Stimulated activated CD8-positive, alpha-beta memory T cell treated with anti-CD3 and anti-CD28 coated beads, Interleukin-4, amount 100 ng/mL, for 1 hour (primary cell): ENCODE measurements at places on chromosomes 5 and 9.

GRCh38 chr9:110141227-110141793, 66.6 kb downstream of the C9orf152 start:
- no peak for DNase-seq

GRCh38 chr5:58187432-58188261, 272.2 kb downstream of the PLK2 start:
- DNase-seq: no peak

- DNase-seq: no peak
Observed at GRCh38 chr9:75054368-75055001, 26.4 kb upstream of the CARNMT1 start.

DNA sequence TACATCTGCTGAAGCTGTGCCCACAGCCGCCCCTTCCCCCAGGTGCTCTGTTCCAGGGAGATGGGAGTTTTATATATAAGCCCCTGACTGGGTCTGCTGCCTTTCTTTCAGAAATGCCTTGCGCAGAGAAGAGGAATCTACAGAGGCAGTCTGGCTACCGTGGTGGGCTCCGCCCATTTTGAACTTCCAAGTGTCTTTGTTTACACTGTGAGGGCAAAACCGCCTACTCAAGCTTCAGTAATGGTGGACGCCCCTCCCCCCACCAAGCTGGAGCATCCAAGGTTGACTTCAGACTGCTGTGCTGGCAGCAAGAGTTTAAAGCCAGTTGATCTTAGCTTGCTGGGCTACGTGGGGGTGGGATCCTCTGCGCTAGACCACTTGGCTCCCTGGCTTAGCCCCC, 41.3 kb downstream of the RANBP17 start:
- DNase-seq: no peak

- DNase-seq: no peak
Observed at GRCh38 chr9:71243951-71244350, 122.5 kb upstream of the TRPM3 start.

DNA sequence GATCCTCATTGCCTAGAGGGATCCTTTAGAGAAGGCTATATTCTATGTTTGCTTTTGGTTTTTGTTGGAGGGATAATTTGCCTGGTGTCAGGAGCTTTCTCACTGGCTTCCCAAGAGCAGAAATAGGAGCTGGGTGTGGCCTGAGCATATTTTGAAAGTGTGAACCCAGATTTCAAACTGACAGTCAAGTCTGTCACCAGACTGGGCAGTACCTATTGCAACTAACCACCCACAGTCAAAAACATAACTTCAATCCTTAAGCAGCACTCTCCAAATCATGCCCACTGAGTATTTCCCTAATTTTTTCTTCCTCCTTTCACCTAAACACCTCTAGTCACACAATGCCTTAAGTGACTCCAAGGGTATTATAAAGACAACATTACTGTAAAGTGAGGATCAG, 278.4 kb downstream of the EBF1 start:
- no peak for DNase-seq

DNA sequence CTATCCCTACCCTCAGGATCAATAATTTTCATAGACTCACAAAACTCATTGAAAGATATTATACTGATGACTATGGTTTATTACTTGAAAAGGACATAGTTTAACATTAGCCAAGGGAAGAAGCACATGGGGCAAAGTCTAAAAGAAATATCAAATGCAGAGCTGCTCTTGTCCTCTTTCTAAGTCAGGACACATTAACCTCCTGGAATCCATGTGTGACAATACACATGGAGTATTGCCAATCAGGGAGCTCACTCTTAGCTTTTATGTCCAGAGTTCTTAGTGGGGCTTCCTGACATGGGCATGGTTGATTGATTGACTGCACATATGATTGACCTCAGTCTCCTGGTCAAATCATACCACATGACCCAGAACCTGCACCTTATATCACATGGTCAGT, 165.5 kb upstream of the COX7C start:
- no peak for DNase-seq

DNA sequence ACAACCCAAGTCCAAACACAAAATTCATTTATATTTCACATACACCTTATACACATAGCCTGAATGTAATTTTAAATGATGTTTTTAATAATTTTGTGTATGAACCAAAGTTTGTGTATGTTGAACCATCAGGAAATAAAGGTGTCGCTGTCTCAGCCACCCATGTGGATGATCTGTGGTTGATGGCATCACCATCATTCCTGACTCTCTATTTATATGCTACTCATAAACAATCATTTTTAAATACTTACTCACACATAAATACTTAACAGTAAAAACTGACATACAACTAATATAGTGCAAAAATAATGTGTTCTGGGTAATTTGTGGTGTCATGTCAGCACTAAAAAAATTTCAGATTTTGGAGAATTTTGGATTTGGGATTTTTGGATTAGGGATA, 38.4 kb downstream of the SMC5 start:
- DNase-seq: no peak

- no peak for DNase-seq
Observed at GRCh38 chr5:81241961-81242648, 9.0 kb downstream of the CKMT2 start.

DNA sequence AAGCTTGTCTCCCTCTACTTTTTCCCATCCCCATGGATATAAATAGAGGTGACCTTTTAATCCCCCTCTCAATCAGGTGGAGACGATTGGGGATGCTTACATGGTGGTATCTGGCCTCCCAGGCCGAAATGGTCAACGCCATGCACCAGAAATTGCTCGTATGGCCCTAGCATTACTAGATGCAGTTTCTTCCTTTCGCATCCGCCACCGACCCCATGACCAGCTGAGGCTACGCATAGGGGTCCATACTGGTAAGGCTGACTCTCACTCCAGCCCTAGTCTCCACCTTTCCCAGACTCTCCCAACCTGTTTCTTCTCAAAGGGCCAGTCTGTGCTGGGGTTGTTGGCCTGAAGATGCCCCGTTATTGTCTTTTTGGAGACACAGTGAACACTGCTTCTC, 3.6 kb downstream of the SPAG8 start:
- no peak for DNase-seq

- no peak for DNase-seq
Observed at GRCh38 chr9:127180457-127181314, 58.3 kb upstream of the ANGPTL2 start.

DNA sequence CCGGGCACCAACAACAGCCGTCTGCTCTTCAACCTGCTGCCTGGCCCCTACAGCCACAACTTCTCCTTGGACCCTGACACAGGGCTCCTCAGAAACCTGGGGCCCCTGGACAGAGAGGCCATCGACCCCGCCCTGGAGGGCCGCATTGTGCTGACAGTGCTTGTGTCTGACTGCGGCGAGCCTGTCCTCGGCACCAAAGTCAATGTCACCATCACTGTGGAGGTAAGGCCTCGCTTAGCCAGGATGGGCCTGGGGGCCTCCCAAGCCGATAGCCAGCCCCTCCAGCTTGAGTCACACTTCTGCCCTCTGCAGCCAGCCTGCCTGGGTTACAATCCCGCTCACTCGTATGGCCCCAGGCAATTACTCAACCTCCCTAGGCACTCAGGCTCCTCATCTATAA, 28.6 kb downstream of the GPRIN1 start:
- no peak for DNase-seq

DNA sequence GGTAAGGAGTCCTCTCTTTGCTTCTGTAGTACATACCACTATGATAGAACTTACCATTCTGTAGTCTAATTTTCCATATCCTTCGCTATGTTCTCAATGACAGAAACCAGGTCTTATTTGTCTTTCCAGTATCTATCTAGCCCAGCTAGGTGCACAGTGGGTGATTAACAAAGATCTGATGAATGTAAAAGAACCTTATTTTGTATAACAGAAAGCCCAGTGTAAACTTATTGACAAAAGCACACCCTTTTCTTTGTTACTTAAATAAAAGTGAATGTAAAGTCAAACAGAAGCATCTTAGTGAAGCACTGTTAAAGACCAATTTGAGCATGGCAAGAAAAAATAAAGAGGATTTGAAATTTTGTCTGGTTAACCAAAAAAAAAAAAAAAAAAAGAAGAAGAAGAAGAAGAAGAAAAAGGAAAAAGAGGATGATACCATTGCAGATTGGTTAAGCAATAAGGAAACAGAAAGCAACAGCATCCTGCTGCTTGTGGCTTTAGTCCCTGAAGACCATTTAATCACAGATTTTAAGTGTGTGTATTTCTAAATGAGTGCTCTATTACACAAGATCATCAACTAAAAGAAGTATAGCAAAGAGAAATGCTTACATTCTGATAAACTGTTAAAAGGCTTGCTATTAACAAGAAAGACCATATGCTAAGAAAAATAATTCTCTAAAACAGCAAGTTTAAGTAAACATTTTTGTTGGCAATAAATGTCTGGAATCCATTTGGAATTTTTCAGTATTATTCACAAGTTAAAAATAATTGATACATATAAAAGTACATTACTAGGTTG, 21.2 kb downstream of the MEGF9 start:
- no peak for DNase-seq

DNA sequence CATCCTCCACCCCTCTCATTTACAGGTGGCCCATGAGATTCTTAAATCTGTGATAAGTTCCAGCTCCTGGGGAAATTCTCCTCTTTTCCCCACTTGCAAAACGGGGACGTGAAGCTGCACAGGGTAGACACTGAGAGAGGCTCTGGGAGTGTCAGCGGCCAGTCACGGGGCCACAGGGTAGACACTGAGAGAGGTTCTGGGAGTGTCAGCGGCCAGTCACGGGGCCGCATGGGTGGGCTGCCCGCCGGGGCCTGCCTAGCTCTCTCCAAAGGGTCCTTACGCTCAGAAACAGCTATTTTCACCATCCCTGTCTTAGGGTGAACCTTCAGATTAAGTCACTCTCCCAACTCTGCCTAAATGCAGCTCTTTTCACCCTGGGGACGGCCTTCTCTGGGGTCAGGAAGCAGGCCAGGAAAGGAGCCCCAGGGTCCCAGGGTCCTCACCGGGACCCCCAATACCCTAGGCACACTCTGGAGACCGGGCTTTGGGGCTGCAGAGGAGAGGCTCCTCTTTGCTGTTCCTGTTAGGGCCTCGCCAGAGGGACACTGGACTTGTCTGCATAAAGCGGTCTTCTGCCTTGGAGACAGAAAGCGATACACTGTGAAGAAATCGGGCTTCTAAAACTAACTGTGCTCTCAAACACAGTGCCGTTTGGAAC, 1.5 kb downstream of the FAM78A start:
- DNase-seq: no peak

DNA sequence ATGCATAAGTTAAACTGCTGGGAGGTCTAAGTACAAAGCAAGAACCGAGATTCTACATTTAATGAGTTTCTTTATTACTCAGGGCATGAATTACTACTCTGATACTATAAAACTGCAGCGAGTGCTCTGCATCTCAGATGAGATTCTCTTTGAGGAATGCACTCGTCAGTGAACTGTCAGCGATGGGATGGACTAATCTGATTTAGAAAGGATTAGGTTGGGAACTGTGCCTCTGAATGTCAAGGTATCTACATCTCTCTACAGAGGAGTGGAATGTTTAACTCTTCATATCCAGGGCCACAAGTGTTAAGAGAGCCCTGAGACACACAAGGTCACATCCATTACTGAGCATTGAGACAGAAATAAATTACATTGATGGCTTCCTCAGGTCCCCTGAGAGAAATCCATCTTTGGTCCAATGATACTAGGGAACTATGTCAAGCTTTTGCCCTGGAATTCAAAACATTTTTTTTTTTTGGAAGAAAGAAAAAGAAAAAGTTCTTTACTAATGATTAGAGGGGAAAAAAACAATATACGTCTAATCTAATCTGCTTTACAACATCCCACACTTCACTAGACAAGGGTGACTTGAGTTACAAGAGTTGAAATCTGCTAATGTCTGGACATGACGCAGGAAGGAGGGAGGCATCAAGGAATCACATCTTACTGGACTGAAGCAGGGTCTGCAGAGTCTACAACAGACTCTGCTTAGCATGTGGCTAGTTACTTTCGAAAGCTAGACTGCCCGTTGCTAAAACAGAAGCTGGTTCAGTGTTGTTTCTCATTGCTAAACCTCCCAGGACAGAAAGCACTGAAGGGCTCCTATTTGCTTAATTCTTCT, 270.0 kb upstream of the TLE4 start:
- DNase-seq: no peak

GRCh38 chr5:73376618-73377170, 71.9 kb downstream of the FOXD1 start:
- DNase-seq: no peak

DNA sequence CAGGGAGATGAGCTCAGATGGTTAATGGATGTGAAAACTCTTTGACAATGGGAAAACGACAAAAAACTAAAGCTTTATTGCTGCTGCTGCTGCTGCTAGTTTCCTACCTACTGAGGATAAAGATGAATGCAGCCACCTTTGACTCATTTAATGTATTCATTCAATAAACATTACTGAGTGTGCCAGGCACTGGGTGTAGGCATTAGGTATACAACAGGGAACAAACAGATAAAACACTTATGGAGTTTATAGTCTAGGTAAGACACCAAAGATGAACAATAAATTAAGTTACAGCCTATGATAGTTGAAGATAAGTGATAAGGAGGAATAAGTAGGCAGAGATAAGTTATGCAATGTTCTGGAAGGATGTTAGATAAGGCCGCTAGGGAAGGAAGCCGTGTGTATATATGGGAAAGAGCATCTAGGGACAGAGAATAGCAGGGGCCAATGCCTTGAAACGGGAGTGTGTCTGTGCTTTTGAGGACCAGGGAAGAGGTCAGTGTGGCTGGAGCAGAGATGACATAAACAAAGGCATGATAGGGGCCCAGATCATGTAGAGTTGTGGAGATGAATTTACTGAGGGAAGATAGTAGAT, 477.6 kb downstream of the NTRK2 start:
- no peak for DNase-seq

DNA sequence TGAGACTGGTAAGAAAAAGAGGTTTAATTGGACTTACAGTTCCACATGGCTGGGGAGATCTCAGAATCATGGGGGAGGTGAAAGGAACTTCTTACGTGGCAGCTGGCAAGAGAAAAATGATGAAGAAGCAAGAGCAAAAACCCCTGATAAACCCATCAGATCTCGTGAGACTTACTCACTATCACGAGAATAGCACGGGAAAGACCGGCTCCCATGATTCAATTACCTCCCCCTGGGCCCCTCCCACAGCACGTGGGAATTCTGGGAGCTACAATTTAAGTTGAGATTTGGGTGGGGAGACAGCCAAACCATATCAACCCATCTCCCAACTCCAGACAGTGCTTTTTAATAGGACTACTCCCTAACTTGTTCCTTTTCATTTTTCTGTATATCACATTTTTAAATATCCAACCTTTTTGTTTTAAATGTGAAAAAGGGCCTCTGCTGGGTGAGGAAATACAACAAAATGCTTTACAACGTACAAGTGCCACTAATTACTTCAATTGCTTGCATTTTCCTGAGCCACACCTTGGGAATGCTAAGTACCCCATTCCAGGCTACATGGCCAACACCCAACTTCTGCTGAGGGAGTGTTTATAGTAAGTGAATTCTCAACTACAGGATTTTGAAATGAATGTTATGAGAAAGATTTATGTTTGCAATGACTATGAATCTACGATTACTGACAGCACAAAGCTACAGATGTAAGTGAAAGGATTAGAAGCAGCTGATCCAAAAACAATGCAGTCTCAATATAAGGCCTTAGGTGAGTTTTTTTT, 294.1 kb upstream of the CD180 start:
- no peak for DNase-seq
